Activated naive CD4-positive, alpha-beta T cell treated with anti-CD3 and anti-CD28 coated beads, Interleukin-2, amount 10 ng/mL, durations not matched to agents 5 hours and 36 hours (primary cell): ENCODE measurements at places on chromosomes 6 and 20. TPM values are rescaled to one million over a fixed set of nuclear protein-coding genes. Genes with fewer than 3 reads are reported as not detected.

The SMLR1 gene
- total RNA-seq = not detected

The SIGLEC1 gene
- not detected for total RNA-seq

The SLC26A8 gene
- total RNA-seq = not detected

The RALY gene
- total RNA-seq = 204 TPM

The HLA-DMA gene
- 23.9 TPM for total RNA-seq

The TBX18 gene
- total RNA-seq = not detected

The RFX6 gene
- total RNA-seq = not detected

The THBS2 gene
- not detected for total RNA-seq

The C6orf141 gene
- 0.53 TPM for total RNA-seq

The LST1 gene
- total RNA-seq = 67.8 TPM

The MAP3K7 gene
- total RNA-seq = 27.3 TPM

The SIRPD gene
- not detected for total RNA-seq

The DEFB124 gene
- not detected for total RNA-seq

The TFB1M gene
- 29.2 TPM for total RNA-seq

The FERMT1 gene
- total RNA-seq = not detected

The HCRTR2 gene
- not detected for total RNA-seq

The CCN6 gene
- total RNA-seq = not detected

The BMP5 gene
- not detected for total RNA-seq

The PTCHD4 gene
- total RNA-seq = not detected

The PSORS1C2 gene
- not detected for total RNA-seq

The VGLL2 gene
- not detected for total RNA-seq

The CENPQ gene
- total RNA-seq = 12.6 TPM

The GSTA2 gene
- total RNA-seq = not detected

The PRPH2 gene
- total RNA-seq = not detected

The TEAD3 gene
- total RNA-seq = 0.08 TPM

The PNPLA1 gene
- not detected for total RNA-seq

The C20orf202 gene
- not detected for total RNA-seq

The CENPW gene
- total RNA-seq = 36.3 TPM

The MYCT1 gene
- total RNA-seq = not detected

The RAMACL gene
- 0.20 TPM for total RNA-seq

The VNN1 gene
- total RNA-seq = not detected

The GPR6 gene
- not detected for total RNA-seq

The DUSP15 gene
- not detected for total RNA-seq

The C4B gene
- 3.5 TPM for total RNA-seq
